ENCODE measurements at places on chromosomes 5 and 9.

DNA sequence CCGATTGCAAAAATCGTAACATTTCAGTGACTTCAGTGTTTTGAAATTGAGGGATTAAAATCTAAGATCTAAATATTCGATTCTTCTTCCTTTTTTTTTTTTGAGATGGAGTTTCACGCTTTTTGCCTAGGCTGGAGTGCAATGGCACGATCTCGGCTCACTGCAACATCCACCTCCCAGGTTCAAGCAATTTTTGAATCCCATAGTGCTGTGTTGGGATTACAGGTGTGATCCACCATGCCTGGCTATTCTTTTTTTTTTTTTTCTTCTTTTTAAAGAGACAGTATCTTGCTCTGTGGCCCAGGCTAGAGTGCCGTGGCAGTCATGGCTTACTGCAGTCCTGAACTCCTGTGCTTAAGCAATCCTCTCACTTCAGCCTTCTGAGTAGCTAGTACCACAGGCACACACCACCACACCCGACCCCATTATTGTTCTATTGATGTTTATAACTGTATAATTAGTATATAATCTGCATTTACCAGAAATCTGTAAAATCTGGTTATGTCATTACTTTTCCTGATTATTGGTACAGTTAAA lies 42.7 kb downstream of the NSD1 start:
- no peak for DNase-seq

- no peak for DNase-seq
These were observed 15.7 kb upstream of the SLC1A3 start for GRCh38 chr5:36590513-36591286.

GRCh38 chr9:967436-967835 lies 9.0 kb upstream of the DMRT3 start:
- DNase-seq, result no peak

DNA sequence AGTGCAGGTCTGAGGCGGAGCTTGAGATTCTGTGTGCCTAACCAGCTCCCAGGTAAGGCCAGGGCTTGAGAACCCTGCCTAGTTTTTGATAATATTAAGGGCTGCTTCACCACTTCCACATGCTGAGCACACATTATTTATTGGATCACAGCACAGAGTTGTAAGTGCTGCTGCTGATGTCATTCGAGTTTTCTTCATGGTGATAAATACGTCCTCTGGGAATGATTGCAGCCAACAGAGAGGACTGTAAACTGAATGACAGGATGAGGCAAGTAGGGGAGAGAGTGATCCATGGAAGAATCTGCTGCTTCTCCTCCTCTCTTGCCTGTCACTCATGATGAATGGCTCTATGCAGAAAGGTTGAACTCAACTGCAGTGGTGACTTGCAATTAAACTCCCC lies 77.9 kb upstream of the VPS13A start:
- no peak for DNase-seq

DNA sequence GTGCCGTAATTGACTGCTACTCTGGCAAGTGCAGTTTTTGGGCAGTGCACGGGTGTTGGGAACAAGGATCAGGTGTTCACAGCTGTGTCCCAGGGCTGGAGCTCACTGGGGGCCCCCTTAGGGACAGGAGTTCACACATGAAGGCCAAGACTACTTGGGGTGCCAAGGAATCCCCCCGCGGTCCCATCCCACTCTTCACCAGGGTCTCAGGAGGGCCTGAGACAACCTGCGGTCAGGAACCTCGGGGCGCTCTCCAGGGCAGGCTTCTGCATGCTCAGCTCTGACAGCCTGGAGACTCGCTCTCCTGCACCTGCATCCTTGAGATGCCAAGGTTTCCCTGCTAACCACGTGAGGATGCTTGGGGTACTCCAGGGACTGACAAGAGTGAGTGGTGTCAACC lies 2.3 kb upstream of the MAN1B1 start:
- DNase-seq, result no peak

- no peak for DNase-seq
These were observed 60.7 kb upstream of the ITGA1 start for GRCh38 chr5:52727020-52727419.

DNA sequence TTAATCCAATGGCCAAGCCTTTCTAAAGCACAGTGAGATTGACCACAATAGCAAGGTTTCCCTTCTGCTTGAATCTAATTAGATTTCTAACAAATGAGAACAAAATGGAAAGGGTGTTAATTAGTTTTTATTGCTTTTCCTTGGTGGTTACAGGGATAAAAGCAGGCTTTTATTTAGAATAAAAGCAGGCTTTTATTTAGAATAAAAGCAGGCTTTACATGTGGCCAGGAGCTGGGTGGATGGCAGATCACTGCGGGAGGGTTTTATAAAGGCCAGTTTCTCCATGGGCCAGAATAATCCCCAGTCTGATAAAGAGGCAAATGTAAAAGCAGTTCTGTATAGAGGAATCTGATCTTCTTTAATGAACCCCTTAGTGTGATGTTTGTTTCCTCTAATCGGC lies 470.2 kb downstream of the TMEM232 start:
- DNase-seq, result no peak

- DNase-seq, result no peak
These were observed 4.7 kb upstream of the COL27A1 start for GRCh38 chr9:114150608-114151007.

DNA sequence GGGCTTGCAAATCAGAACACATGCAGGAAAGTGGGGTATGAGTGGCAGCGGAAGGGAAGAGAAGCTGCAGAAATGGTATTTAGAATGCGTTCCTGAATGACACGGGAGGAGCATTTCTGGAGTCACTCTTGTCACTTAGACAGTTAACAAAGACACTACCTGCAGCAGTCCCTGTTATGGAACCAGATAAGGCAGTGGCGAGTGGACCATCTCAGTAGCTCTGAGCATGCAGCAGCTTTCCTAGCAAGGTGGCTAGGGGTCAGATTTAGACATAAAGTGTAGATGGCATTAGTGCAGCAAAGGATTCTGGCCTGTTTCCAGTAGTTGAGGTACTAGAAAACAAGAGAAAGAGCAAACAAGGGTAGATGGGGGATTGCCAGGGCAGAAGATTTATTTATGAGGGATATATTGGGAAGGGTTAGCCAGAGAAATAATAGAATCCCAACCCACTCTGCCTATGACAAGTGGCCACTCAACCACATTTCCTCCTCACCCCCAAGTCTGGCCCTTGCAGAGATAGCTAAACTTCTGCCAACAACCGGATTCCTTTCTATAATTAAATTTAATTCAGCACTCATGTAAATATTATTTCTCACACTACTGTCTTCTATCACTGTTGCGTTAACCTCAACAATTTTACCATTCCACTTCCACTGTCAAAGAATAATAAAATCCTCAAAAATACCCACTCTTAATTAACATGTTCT lies 201.6 kb downstream of the DCP2 start:
- DNase-seq, result no peak

DNA sequence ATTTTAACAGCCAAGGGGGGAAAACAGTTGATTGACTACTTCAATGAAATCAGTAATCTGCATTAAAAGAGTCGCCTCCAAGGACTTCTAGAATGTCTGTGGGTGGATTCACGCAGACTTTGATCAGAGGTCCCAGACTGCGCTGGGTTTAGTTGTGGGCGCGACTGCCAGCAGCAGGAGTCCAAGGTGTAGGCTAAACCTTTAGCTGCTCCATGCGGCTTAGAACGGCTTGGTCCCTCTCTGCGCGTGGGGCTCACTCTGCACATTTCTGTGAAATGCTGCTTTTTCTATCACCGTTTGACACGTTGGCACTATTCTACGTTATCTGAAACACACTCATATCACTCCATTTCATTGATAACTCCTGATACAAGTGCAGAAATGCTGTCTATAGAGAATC lies 48.6 kb upstream of the IRX2 start:
- no peak for DNase-seq

DNA sequence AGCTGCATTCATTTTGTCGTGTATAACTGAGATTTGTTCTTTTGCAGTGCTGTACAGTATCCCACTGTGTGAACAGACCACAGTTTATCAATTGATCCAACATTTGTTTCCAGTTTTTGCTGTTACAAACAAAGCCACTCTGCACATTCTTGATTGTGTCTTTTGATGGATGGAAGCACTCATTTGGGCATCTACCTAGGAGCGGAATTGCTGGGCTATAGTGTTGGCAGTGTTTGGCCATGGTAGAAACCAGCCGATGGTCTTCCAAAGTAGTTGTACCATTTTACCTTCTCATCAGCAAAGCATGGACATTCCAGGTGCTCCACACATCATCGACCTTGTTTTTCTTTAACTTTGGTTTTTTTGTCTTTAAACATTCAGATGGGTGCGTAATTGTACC lies 77.7 kb downstream of the PSMB7 start:
- no peak for DNase-seq

DNA sequence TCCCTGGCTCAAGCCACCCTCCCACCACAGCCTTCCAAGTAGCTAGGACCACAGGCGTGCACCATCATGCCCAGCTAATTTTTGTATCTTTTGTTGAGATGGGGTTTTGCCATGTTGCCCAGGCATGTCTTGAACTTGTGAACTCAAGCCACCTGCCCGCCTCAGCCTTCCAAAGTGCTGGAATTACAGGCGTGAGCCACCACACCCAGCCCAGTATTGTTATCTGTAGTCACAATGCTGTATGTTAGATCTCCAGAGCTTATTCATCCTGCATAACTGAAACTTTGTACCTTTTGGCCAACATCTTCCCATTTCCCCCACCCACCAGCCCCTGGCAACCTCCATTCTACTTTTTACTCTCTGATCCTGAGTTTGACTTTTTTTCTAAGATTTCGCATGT lies 37.5 kb downstream of the CREBRF start:
- no peak for DNase-seq

All from stimulated activated CD4-positive, alpha-beta T cell treated with anti-CD3 and anti-CD28 coated beads, TNF-alpha, amount 100 ng/mL, for 48 hours (primary cell).